Hematopoietic multipotent progenitor cell (in vitro differentiated cells): ENCODE measurements at places on chromosomes 13 and 19.
A peak's percentile ranks its signal among the peaks of the same experiment; 100 is the strongest.

GRCh38 chr13:79468819-79469218 is 12.1 kb upstream of the NDFIP2 start:
- no peak for DNase-seq

DNA sequence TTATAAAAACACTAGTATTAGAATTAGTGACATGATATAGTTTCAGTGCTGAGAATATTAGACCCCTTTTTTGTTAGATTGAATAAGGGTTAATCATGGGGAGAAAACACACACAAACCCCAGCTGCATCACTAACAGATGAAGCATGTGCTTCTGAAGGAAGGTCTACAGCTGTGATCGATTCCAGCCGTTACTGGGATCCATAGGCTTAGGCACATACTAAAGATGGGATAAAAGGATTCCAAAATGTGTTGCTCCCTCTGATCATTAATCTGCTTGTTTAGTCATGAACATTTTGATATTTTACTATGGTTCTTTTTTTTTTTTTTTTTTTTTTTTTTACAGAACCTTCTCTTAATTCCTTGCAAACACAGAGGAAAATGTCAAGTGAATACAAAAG is 1591.3 kb downstream of the EFNB2 start:
- no peak for DNase-seq

- no peak for DNase-seq
These were observed 13.7 kb downstream of the ZNF461 start for GRCh38 chr19:36652958-36653357.

DNA sequence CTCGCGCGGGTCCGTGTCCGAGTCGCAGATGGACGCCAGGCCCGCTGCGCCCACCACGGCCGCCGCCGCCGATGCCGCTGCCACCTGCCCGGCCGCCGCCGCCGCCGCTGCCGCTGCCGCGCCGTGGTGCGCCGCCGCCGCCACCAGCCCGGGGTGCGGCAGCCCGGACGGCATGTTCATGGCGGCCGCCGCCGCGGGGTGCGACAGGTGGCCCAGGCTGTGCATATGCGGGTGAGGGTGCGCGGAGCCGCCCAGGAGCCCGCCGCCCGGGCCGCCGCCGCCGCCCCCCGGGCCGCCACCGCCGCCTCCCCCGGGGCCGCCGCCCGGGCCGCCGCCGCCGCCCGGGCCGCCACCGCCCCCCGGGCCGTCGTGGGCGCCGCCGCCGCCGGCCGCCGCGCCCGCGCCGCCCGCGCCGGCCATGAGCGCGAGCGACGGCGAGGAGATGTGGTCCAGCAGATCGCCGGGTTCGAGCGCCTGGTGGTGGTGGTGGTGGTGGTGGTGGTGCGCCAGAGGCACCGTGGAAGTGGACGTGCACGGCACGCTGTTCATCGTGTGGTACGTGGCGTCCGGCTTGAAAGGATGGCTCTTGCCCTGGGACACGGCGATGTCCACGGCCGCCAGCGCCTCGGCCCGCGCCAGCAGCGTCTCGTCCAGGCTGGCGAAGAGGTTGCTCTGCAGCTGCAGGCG is 1.3 kb downstream of the POU4F1 start:
- no peak for DNase-seq

DNA sequence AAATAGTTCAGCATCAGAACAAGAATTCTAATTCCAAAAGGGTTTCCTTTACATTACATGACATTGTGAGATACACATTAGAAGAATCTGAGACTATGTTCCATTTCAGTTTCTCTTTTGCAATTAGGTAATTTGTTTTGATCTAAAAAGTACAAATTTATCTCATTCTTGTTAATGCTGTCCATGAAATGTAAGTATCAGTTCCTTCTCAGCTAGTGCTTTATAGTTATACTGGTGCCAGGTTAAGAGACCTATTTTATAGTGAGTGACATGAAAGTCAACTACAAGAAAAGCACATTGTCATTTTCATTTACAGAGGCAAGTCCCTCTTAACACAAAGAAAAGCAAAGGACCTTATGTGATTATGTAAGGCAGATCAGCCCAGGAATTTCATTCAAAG is 43.9 kb downstream of the RCBTB2 start:
- no peak for DNase-seq

GRCh38 chr13:90321281-90321931 is 1026.1 kb upstream of the MIR17HG start:
- no peak for DNase-seq

DNA sequence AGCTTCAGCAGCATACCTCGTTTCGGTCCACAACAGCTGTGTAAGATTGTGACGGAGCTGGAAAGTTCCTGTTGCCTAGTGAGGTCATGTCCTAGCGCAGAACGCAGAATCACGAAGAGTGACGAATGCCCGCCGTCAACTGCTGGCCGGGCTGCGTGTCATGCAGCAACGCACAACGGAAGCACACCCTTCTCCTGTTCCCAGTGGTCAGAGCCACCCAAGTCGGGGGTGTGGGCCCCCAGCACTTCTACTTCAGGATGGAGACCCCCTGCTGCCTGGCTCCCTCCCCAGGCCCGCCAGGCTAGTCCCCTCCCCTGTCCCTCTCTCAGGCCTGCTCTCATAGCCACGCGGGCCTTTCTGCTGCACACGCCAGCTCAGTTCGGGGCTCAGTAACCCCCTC is 25.9 kb downstream of the C2CD4C start:
- DNase-seq: no peak

DNA sequence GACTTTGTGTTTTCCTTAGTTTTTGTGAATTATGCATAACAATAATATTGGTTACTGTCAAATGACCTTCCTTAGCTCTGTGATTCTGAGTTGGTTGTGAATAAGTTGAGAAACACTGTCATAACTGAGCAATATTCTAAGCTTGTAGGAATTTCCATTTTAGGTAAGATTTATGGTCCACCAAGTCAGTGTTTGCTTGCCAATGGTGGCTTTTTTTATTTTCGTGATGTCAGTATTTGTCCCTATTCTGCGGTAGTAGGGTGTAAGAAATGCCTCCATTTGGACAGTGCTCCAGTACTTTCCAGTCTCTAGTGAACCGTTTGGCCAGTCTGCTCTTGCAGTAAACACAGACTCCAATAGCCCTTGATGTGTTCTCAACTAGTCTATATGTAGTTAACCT is 94.7 kb downstream of the FRY start:
- no peak for DNase-seq

DNA sequence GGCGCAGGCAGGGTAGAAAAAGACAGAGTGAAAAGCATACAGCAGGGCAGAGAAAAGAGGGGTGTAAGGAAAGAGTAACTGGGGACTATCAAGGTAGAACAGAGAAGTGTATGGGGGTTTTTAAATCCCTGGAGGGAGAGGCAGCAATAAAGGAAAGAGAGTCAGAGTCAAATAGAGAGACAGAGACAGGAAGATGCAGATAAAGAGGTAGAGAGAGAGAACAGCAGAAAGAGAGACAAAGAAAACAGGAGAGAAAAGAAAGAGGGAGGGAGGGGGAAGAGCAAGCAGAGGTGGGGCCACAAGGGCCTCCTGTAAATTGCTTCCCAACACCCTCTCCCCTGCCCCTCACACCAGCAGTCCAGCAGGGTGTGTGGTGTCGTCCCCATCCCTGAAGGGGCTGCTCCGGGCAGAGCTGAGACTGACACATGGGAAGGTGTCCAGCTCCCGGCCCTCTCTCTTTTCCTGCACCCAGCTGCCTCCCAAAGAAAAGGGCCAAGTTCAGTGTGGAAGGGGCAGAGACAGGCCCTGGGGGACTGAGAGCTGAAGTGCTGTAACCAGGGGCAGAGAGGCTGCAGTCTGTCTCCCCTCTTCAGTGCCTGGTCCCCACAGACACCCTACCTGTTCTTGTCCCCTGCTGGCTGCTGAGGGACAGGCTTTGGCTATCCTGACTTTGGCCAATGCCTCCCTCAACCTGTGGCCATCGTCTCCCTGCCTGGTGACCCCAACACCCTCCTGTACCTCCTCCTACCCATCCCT is 17.4 kb upstream of the POU2F2 start:
- no peak for DNase-seq

- DNase-seq: no peak
These were observed 44.0 kb upstream of the TFDP1 start for GRCh38 chr13:113540523-113540922.

DNA sequence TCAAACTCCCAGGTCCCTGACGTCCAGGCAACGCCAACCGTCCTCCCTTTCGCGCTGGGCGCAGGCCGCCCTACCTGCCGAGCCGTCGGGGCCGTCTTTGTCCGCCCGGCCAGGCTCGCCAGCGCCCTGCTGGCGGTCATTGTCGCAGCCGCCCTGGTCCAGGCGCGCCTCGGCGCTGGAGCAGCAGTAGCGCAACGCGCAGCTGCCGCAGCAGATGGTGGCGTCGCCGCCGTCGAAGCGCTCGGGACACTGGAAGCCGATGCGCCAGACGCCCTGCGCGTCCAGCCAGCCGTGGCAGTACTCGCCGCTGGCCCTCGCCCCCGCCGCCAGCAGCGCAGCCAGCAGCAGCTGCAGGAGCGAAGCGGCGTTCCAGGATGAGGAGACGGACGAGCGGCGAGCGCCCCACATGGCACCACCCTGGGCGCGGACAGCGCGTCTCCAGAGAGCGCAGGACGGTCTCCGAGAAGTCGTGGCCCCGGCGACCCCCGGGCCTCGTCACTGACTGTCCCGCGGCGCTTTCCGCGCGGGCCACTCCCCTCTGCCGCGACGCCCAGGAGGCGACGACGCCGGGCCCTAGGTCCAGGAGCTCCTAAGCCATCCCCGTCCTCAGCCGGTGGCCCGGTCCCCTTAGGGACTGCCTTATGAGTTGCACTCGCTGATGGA is 1.1 kb downstream of the SHISA2 start:
- DNase-seq: no peak

DNA sequence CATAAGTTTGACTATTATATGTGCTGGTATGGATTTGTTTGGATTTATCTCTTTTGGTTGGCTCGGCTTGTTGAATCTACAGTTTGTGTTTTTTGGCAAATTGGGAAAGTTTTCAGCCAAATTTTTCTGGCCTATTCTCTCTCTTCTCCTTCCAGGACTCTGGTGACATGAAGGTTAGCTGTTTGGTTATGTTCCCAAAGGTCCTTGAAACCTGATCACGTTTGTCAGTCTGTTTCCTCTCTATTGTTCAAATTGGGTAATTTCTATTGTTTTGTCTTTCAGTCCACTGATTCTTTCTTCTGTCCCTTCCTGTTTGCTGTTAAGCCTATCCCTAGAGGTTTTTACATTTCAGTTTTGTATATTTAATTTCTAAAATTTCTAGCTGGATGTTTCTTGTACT is 81.5 kb upstream of the SHISA2 start:
- DNase-seq: no peak

DNA sequence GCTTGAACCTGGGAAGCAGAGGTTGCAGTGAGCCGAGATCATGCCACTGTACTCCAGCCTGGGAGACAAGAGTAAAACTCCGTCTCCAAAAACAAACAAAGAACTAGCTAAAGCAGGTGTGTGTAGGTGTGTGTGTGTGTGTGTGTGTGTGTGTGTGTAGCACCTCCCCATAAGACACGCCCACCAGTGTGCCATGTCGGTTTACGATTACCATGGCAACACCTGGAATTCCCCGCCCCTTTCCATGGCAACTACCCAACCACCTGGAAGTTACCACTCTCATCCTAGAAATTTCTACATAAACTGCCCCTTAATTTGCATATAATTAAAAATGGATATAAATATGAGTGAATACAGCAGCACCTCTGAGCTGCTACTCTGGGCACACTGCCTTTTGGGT is 80.9 kb upstream of the ADGRE5 start:
- DNase-seq: no peak

- DNase-seq: no peak
These were observed 459.4 kb downstream of the FOXO1 start for GRCh38 chr13:40207001-40207478.

DNA sequence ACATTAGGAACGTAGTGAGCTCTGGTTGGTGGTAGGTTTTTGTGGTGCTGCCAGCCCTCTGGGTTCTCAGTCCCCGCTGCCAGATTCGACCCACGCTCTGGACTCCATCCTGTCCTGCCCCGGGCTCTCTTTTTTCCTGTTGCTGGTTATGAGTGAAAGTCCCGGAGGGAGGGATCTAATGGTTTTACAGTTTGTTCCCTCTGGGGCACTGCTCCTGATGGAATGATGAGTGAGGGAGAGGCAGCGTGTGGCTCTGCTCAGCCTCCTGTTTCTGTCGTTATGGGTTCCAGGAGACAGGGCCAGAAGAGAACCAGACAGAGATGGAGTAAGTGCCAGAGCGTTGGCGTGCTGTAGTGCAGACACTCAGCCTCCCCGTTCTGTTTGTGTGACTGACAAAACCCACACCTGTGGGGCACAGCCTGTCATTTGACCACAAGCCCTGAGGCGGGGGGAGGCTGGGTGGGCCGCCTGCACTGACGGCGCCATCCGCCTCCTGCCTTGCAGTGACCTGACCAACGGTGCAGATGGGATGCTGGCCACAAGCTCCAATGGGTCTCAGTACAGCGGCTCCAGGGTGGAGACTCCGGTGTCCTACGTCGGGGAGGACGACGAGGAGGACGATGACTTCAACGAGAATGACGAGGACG is 18.3 kb downstream of the ATP4B start:
- DNase-seq: no peak

- no peak for DNase-seq
These were observed 35.2 kb downstream of the SPRY2 start for GRCh38 chr13:80305737-80306136.

DNA sequence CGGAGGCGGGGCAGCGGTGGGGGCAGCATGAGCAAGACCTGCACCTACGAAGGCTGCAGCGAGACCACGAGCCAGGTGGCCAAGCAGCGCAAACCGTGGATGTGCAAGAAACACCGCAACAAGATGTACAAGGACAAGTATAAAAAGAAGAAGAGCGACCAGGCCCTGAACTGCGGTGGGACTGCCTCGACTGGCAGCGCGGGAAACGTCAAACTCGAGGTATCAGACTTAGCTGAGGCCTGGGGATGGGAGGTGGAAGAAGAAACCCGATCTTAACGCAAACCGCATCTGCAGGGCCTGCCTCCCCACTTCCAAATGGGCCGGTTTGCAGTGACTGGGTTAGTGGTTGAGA is 693 bp downstream of the RFXAP start:
- peak; percentile 46 for DNase-seq

DNA sequence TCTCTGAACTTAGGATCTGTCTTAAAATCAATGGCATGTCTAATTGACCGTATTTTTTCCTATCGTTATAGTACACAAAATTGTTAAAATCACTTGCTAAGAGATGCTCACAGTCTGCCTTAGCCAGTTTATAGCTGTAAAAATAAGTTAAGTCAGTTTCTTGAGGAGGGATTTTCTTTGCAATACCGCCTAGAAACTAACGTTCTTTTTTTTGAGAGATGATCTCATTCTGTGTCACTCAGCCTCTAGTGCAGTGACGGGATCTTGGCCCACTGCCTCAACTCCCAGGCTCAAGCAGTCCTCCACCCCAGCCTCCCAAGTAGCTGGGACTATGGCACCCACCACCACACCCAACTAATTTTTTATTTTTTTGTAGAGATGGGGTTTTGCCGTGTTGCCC is 4.4 kb downstream of the CKAP2 start:
- no peak for DNase-seq
